ENCODE measurements at places on chromosomes 6 and 20.

GRCh38 chr20:33105316-33105924 lies 26.0 kb downstream of the BPIFB4 start:
- DNase-seq = no peak

- no peak for DNase-seq
Observed at GRCh38 chr6:107632381-107633136, 142.6 kb downstream of the SOBP start.

DNA sequence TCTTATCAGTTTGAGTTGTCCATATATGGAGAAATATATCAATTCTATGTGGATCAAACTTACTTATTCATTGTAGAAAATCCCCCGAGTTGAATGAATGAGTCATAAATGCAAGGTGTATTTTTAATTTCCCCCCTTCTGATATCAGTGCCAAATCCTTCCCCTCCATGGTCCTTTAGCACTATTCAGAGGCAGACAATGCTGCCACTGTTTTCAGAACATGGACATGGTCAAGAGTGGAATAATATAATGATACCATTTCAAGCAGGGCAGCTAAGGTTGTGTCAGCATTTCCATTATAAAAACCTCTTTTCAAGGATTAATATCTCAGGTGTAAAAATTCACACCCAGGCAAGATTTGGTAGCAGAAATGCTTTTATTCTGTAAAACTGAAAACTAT lies 244.0 kb downstream of the FOXC1 start:
- DNase-seq = no peak

- DNase-seq = no peak
Observed at GRCh38 chr6:1759870-1760269, 150.2 kb downstream of the FOXC1 start.

GRCh38 chr6:95614094-95614493 lies 36.8 kb downstream of the MANEA start:
- no peak for DNase-seq

GRCh38 chr20:31841928-31842327 lies 3.5 kb downstream of the FOXS1 start:
- DNase-seq = no peak

GRCh38 chr6:44166591-44167184 lies 8.1 kb downstream of the CAPN11 start:
- no peak for DNase-seq

DNA sequence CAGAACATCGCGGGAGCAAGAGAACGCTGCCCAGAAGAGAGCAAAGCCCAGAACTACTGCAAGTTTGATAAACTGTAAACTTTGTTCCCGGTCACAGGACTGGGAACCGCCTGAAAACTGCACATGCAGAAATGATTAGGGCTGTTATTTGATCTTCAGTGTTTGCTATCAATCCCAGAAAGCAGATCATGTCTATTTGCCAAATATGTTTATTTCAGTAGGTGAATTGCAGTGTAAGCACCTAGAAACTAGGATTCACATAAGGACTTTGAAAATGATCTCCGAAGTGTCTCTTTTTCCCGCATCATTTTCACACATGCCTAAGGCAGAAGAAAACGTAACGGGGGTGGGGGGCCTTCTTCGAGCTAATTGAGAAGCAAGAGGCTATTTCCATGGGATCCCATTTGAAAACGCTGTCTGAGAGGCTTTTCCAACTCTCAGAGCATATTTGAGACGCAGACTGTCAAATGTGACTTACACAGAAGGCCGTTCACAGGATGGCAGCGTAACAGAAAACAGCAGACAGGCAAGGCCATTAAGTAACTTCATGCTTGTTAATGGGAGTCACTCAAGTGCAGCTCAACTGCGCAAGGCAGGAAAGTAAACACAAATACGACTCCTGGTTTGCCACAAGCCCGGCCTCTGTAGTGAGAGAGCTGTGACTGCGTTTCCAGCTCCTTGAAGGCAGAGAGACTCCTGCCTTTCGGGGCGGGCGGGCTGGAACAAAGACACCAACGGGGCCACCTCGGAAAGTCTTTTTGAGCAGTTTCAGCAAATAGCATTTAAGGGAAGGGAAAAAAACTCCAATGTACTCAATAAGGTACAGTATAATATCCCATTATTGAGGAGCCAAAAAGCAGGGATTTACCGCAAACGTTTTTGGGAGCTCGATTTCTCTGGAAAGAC lies 144.7 kb upstream of the ZNF217 start:
- no peak for DNase-seq

- DNase-seq = no peak
Observed at GRCh38 chr6:73691512-73691911, 4.5 kb upstream of the CD109 start.

DNA sequence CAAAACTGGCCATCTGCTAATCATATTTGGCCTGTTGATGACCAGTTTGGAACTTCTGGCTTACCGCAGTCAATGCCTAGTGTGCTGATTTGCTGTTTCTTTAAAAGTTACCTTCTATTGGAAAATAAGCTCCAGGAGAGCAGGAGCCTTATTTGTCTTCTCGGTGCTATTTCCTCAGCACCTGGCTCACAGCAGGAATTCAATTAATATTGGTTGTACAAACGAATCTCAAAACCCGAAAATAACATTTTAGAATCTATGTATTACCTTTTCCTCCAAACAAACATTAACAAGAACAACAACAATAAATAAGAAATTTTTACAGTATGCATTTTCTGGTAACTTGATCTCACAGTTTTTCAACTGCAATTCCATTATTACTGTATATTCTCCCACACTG lies 1080.7 kb upstream of the MAP3K7 start:
- DNase-seq = no peak

- no peak for DNase-seq
Observed at GRCh38 chr6:63635215-63635587, 401 bp upstream of the PHF3 start.

DNA sequence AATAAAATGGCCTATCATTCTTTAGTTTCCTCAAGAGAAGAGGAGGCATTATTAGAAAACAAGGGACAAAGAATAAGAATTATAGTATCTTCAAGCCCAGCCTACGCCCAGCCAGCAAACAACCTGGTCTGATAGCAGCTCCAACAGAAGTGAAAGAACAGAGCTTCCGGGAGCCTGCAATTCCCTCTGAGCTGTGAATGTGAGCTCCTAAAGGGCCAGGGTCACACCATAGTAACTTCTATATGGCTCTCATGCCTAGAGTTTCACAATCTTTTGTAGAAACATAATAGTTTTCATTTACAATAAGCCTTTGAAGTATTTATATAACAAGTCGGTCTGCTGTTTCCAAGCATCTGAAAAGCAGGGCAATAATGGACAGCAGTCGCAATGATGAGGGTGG lies 116.5 kb downstream of the SMLR1 start:
- DNase-seq = no peak

DNA sequence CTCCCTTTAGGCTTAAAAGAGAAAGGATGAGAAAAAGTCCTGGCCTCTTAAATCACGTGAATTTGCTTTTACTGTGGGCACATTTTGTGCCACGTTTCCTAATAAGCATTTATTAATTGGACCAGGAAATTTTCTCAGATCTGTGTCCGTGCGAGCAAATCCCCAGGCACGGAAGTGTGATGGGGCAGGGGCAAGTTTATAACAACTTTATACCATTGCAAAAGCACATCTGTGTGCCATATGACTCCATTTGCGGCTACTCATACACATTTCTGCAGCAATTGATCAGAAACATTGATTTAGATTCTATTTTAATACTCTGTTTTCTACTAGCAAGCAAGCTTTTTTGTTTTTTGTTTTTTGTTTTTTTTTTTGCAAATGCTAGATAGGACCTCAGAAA lies 373.2 kb downstream of the TAF4 start:
- no peak for DNase-seq

GRCh38 chr20:11917663-11918062 lies at the start of gene BTBD3:
BTBD3 (plus strand) TSS chr20:11917893; CDS start chr20:11918276, 383 bp downstream.
- DNase-seq = no peak

- DNase-seq = no peak
Observed at GRCh38 chr6:53031281-53031680, 33.9 kb upstream of the FBXO9 start.

- no peak for DNase-seq
Observed at GRCh38 chr6:85824329-85824728, 181.6 kb upstream of the SYNCRIP start.

All from germinal center (tissue), 1 donor.